ENCODE measurements at places on chromosomes 1 and 21. TPM values are rescaled to one million over a fixed set of nuclear protein-coding genes. Genes with fewer than 3 reads are reported as not detected.

GRCh38 chr1:216482620-216483019 is 59.4 kb upstream of the USH2A start:
- H3K4me1 ChIP-seq = no peaks in the 10 kb centered on the region
- H3K27ac ChIP-seq = no peak overlapping the region
- H3K27me3 ChIP-seq = no peaks in the 10 kb centered on the region
- H3K36me3 ChIP-seq = no peaks in the 10 kb centered on the region
- DNase-seq = no peak
- no peak overlapping the region for H3K4me3 ChIP-seq

GRCh38 chr1:67537667-67538018 is 107.4 kb upstream of the SERBP1 start:
- DNase-seq = no peak
- H3K27me3 ChIP-seq = no peaks in the 10 kb centered on the region
- H3K4me3 ChIP-seq = no peak overlapping the region
- no peaks in the 10 kb centered on the region for H3K4me1 ChIP-seq

DNA sequence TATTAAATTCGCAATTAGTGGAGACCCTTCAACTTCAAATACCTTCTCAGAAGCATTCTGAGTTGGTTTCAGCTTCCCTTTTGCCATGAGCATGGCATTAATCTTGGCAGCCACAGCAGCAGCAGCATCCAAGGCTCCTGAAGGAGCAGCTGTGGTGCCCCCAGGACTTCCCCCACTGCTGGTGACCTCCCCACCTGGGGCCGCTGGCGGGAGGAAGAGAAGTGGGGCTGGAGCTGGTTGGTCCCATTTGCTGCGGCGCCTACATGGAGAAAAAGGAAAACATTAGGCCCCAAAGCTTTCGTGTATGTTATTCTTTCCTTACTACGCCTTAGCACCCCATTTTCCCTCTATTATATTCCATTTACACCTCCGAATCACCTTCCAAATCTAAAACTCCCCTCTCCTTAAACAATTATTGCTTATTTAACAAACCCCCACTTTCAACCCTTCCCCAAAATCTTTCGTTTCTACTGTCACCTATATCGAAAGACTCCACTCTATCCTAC is 569 bp downstream of the KHDC4 start:
- no peaks in the 10 kb centered on the region for H3K27me3 ChIP-seq
- H3K36me3 ChIP-seq = peaks cover 12% of the 10 kb centered on the region
- H3K4me1 ChIP-seq = peaks cover 40% of the 10 kb centered on the region
- H3K27ac ChIP-seq = peak overlapping the region; percentile 89

DNA sequence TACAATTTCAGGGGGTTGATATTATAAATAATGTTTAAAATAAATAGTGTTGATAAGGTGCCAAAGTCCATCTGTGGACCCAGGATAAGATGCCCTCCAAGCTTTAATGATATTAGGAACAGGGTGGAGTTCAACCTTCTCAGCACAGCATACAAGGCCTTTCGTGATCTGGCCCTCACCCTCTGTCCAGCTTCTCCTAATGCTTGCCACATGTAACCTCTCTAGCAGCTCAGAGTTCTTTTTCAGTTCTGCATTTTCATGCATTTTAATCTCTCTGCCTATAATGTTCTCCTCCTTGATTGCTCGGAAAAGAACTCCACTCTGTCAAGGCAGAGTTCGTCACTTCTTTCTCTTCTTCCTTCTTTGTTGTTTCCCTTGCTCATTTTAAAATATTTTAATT is 21.4 kb upstream of the SMAP2 start:
- H3K36me3 ChIP-seq = no peaks in the 10 kb centered on the region
- no peak overlapping the region for H3K4me3 ChIP-seq
- no peaks in the 10 kb centered on the region for H3K4me1 ChIP-seq
- no peaks in the 10 kb centered on the region for H3K27me3 ChIP-seq
- H3K27ac ChIP-seq = no peak overlapping the region
- no peak for DNase-seq

- no peaks in the 10 kb centered on the region for H3K27me3 ChIP-seq
- no peak for DNase-seq
- H3K27ac ChIP-seq = no peak overlapping the region
- no peaks in the 10 kb centered on the region for H3K4me1 ChIP-seq
Observed at GRCh38 chr1:61253912-61254633, 171.7 kb downstream of the NFIA start.

DNA sequence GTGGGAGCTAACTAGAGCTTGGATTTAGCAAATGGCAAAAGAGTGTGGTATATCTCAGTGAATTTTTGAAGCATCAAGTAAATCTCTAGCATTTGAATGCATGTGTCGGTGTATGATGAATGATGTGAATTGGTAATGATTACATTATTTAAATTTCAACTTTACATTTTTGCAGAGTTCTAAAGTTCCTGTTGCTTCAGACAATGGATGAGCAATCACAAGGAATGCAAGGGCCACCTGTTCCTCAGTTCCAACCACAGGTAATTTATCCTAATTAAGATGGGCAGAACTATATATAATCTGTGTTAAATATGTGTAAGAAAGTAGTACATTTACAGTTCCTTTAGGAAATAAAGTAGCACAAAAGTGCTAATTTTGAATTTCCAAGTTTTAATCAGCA is 75.6 kb downstream of the NEK7 start:
- no peak overlapping the region for H3K27ac ChIP-seq
- DNase-seq = no peak
- H3K4me1 ChIP-seq = no peaks in the 10 kb centered on the region

GRCh38 chr21:41867313-41867712 is 11.8 kb downstream of the PRDM15 start:
- no peaks in the 10 kb centered on the region for H3K4me1 ChIP-seq
- H3K27me3 ChIP-seq = no peaks in the 10 kb centered on the region
- no peaks in the 10 kb centered on the region for H3K36me3 ChIP-seq
- no peak overlapping the region for H3K27ac ChIP-seq
- DNase-seq = no peak
- no peak overlapping the region for H3K4me3 ChIP-seq

- H3K27me3 ChIP-seq = no peaks in the 10 kb centered on the region
- no peaks in the 10 kb centered on the region for H3K36me3 ChIP-seq
- DNase-seq = no peak
- no peak overlapping the region for H3K27ac ChIP-seq
Observed at GRCh38 chr1:41483960-41484401, 502 bp downstream of the EDN2 start.

DNA sequence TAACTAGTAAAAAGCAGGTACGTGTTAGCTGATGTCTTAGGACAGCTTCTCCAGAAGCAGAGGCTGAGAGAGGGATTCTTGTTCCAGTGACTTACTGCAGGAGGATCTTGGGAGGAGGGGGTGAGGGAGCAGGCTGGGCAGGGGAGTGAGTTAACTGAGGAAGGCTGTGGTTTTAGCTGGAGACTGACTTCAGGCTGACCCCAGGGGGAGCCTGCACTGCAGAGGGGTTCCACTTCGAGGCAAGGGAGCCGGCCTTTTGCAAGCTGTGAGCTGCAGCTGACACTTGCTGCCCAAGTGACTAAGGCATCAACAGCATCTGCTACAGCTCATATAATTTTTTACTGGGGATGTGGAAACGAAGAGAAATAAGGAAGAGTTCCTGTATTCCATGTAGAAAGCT is 50.4 kb upstream of the SOD1 start:
- H3K27ac ChIP-seq = no peak overlapping the region
- no peak overlapping the region for H3K4me3 ChIP-seq
- no peaks in the 10 kb centered on the region for H3K36me3 ChIP-seq
- no peaks in the 10 kb centered on the region for H3K4me1 ChIP-seq
- DNase-seq = no peak

DNA sequence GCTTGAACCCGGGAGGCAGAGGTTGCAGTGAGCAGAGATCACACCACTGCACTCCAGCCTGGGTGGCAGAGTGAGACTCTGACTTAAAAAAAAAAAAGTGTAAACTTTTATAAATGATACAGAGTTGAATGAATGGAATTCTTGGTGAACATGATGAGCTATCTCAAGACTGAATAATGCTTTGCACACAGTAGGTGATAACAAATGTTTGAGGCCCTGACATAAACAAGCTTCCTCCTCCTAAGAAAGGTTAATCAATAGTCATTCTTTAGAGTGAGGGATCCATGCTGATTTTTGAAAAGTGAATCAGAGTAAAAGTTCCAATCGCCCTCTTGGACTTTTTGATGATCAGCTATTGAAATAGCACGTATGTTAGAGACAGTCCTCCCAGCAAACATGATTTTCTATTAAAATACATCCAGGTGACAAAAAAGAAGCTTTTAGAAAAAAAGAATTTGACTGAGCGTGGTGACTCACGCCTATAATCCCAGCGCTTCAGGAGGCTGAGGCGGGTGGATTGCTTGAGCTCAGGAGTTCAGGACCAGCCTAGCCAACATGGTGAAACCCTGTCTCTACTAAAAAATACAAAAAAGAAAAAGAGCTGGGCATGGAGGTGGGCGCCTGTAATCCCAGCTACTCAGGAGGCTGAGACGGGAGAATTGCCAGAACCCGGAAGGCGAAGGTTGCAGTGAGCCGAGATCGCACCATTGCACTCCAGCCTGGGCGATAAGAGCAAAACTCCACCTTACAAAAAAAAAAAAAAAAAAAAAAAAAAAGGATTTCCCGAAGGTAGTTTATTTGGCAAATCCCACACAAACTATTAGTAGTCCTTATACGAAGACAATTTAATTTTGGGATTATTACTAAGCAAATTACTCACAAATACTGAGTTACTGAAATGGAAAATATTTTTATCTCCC is 181.8 kb downstream of the NFIA start:
- H3K4me1 ChIP-seq = no peaks in the 10 kb centered on the region
- no peaks in the 10 kb centered on the region for H3K36me3 ChIP-seq
- no peak overlapping the region for H3K27ac ChIP-seq
- no peak overlapping the region for H3K4me3 ChIP-seq
- no peaks in the 10 kb centered on the region for H3K27me3 ChIP-seq
- DNase-seq = no peak

- no peaks in the 10 kb centered on the region for H3K4me1 ChIP-seq
- no peak for DNase-seq
- no peaks in the 10 kb centered on the region for H3K36me3 ChIP-seq
- no peak overlapping the region for H3K4me3 ChIP-seq
- H3K27ac ChIP-seq = no peak overlapping the region
Observed at GRCh38 chr1:164311377-164311776, 247.6 kb upstream of the PBX1 start.

- H3K27me3 ChIP-seq = no peaks in the 10 kb centered on the region
- DNase-seq = no peak
- H3K4me3 ChIP-seq = no peak overlapping the region
- H3K27ac ChIP-seq = no peak overlapping the region
Observed at GRCh38 chr1:8477983-8478362, 160.1 kb downstream of the SLC45A1 start.

DNA sequence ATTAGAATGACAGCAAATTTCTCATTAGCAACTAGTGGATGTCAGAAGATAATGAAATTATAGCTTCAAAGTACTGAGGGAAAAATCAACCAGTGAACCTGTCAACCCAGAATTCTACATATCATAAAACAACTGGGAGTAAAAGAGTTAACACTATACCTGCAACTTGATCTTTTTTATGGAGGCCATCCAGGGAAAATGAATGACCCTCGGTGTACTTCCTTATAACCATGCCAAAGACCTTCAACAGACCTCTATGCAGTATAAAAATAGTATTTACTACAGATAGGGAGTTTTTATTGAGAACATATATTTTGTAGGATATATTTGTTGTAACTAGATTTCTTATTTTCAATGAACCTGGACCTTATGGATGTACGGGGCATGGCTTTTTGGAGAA is 392.5 kb upstream of the ZRANB2 start:
- no peaks in the 10 kb centered on the region for H3K27me3 ChIP-seq
- no peak overlapping the region for H3K27ac ChIP-seq
- H3K4me3 ChIP-seq = no peak overlapping the region
- no peaks in the 10 kb centered on the region for H3K36me3 ChIP-seq

DNA sequence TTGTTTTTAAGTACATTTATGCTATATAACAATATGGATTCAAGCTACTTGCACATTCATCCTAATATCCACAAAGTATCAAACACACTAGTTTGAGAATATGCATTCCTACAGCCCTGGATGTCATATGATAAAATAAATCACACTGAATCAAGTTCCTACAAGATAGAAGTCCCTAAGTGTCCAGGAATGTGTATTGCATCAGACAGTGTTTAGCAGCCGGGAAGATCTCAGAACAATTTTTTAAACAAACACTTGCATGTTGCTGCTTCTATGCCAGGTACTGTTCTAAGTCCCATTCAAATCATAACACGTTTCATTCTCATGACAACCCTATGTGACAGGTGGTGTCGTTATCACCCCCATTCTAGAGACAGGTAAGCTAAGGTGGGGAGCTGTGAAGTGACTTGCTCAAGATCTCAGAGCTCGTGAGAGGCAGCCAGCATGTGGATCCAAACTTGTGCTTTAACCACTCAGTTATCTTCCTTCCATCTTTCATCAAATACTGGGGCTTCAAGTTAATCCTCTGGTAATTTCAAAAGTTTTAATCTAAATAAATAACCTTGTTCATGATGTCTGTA is 68.3 kb upstream of the KIF26B start:
- no peaks in the 10 kb centered on the region for H3K4me1 ChIP-seq
- no peak overlapping the region for H3K27ac ChIP-seq
- no peaks in the 10 kb centered on the region for H3K36me3 ChIP-seq

GRCh38 chr21:44370027-44370735 is 16.8 kb downstream of the TRPM2 start:
- no peak overlapping the region for H3K27ac ChIP-seq
- no peak for DNase-seq
- H3K27me3 ChIP-seq = no peaks in the 10 kb centered on the region
- H3K36me3 ChIP-seq = no peaks in the 10 kb centered on the region
- H3K4me3 ChIP-seq = no peak overlapping the region
- peaks cover 9% of the 10 kb centered on the region for H3K4me1 ChIP-seq

DNA sequence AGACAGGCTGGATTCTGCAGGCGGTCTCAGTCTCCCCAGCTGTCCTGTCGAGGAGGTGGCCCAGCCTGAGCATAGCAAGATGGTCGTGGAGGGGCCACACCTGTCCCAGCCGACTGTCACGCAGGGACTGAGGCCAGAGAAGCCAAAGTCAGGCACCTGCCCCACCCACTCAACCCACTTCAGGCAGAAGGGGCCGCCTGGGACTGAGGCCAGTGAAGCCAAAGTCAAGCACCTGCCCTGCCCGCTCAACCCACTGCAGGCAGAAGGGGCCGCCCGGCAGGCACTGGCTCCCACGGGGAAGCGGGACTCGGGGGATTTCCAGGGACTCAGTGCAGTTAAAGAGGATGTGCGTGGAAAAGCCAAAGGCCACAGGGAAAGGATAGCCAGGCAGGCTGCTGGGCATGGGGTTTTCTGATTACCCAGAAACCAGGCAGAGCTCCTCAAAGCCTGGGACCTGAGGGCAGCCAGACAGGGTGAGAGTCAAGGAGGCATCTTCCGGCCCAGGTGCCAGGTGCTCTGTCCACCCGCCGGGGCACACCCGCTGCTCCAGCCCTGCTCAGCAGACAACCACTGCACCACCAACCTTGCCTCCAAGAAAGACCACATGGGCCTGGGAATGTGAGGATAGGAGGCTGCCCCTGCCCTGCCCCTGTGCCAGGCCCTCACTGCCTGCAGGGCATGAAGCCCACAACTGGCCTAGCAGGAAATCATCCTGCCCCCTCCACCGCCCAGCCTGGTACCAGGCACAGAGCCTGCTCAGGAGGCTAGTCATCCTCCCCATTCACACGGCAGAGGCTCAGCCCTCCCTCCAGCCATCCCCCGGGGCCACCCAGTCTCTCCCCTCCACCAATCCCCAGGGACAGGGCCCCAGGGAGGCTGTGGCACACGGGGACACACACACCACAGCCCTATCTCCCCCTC is 41.0 kb downstream of the MEGF6 start:
- H3K4me3 ChIP-seq = no peak overlapping the region
- no peak overlapping the region for H3K27ac ChIP-seq
- H3K4me1 ChIP-seq = no peaks in the 10 kb centered on the region
- DNase-seq = no peak
- H3K27me3 ChIP-seq = no peaks in the 10 kb centered on the region

Gene THEM5
- not detected for total RNA-seq

Gene DESI2
- total RNA-seq = 17.6 TPM

Gene BACE2
- 0.03 TPM for total RNA-seq

Gene CYP4Z1
- total RNA-seq = not detected

Gene UTS2
- total RNA-seq = not detected

Gene CELA3B
- total RNA-seq = not detected

Gene IRF6
- total RNA-seq = 0.30 TPM

Gene C8A
- not detected for total RNA-seq
